ENCODE measurements at places on chromosomes 3 and 15.

GRCh38 chr15:56871185-56871584 is 47.3 kb upstream of the TCF12 start:
- peak; percentile 87 for DNase-seq

DNA sequence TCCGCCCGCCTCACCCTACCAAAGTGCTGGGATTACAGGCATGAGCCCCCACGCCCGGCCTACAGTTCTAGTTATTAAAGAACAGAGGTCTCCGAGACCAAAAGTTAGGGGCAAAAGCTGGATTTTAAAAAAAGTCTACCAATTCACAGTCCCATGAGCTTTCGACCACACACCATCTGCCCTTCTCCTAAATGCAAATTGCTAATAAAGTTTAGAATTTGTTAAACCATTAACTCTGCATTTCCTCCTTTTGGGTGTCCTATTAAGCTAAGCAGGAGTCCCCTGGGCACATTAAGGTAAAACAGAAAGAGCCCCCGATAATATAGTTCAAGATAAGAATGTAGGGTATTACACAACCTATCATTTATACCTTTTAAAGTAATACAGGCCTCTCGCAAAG is 322.7 kb downstream of the FOXP1 start:
- DNase-seq: no peak

DNA sequence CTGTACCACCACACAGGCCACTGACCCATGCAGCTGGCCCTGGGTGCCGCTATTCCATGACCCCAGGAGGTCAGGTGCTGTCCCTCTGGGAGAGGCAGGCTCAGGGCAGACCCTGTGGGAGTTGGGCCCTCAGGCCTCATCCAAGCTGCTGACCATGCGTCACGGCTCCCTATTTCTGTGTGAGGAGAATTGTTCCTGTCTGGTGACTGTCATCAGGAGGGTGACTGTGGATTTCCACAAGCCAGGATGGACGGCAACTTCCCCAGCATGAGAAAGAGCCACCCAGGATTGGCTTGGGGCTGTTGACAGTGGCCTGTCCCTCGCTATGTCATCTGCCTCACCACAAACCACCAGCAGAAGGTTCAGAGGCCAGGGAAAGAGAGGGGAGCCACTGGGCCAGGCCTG is 41.4 kb downstream of the ZDHHC19 start:
- DNase-seq: no peak

- DNase-seq: no peak
Observed at GRCh38 chr3:46433841-46434240, 26.8 kb downstream of the CCRL2 start.

DNA sequence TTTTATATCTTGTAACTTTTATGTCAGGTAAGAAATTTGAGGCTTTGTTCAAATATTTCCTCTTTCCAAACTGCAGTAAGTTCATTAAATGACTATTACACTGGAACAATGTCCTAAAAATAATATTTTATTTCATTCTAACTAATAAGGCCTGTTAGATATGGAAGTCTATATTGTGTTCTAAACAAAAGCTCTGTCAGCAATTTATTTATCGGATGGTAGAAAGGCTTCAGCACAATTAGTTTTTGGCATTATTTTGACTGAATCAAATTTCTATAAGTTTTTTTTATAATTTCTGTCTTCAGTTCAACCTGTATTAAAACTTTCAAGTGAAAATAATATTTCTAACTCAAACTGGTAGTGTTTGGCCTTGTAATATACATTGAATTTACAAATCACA is 992.1 kb downstream of the EPHA3 start:
- DNase-seq: no peak

DNA sequence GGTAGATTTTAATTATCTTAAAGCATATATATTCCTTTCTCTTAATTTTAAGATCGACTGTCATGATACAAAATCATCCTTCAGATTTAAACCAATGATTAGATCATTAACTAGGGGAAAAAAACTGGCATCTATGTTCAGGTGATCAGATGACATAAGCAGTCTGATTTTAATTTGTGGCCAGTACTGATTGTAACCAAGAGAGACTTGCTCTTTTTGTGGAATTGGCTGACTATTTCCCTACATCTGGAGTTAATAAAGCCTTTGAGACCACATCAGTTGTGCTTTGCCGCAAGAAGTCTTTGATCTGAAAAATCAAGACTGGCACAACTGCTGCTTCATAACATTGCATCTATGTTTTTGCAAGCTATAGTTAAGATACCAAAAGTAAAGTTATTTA is 148.4 kb upstream of the CGNL1 start:
- peak; percentile 90 for DNase-seq

DNA sequence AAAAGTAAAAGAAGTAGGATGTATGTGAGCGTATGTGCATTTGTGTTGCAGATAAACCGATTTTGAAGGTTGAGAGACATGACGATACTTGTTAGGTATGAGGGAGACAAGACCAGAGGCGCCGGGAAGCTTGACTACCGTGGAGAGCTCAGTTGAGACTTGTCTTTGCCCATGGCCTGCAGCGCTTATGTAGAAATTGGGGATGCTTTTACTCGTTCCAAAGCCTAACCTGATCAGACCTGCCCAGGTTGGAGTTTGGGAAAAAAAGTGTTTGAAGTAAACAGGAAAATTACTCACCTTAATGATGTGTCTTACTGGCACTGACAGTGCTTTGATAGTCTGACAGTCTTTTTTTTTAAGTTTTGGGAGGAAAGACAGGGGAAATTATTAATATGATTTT is 202.8 kb downstream of the TP63 start:
- DNase-seq: no peak

- DNase-seq: peak; percentile 65
Observed at GRCh38 chr3:102233881-102234280, 200.9 kb upstream of the ZPLD1 start.

All from fibroblast of upper back skin (primary cell).